Activated T-helper 1 cell treated with anti-CD3 and anti-CD28 coated beads, Interleukin-12 subunit alpha, Interleukin-12 subunit beta, Interleukin-2, Interleukin-4 antibody, amounts not matched to agents 30 ng/mL and 10 ng/mL and 1 ng/mL, durations not matched to agents 14 hours and 24 hours and 36 hours (primary cell): ENCODE measurements at places on chromosomes 7 and 10.

- peak; percentile 31 for DNase-seq
These were observed 25.4 kb upstream of the PRXL2A start for GRCh38 chr10:80382989-80383388.

- no peak for DNase-seq
These were observed 18.4 kb downstream of the ZNRF2 start for GRCh38 chr7:30302656-30303311.

GRCh38 chr7:112481833-112482670, 1.3 kb downstream of the LSMEM1 start:
- no peak for DNase-seq

DNA sequence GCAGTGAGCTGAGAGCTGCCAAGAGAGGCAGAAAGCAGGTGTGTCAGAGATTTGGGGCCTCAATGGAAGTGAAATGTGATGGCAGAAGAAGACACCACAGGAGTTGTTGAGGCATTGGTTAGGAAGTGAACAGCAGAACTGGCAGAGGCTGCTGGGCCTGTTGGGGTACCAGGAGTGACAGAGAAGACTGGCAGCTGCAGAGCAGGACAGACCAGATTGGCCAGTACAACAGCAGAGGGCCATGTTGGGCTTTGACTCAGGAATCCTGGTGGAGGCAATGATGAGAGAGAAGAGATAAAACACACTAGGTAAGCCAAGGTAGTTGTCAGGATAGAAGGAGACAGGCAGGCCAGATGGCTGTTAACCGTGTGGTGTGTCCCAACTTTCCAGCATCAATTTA, 19.9 kb upstream of the HERPUD2 start:
- DNase-seq: no peak
